ENCODE measurements at places on chromosomes 3 and 15.

GRCh38 chr3:183553334-183554026 lies 2.0 kb downstream of the KLHL6 start:
- no peak for DNase-seq

DNA sequence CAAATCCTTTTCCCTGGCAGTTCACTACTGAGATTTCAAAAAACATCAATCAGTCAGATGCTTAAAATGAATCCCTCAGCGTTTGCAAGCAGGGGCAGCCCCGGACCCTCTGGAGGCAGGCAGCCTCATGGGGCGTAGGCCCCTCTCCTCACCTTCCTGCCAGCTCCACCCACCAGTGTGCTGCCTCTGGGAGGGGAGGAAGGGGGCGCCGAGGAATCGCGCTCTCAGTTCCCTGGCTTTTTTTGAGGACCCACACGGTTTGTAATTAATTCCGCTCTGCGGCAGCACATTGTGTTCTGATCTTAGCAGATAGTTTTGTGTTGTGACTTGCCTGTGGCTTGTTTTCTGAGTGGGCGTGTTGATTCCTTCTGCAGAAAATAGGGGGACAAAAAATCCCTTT lies 159.9 kb downstream of the KLF13 start:
- DNase-seq = no peak

- DNase-seq = no peak
Measured at GRCh38 chr15:25863111-25863967, at the start of gene ATP10A. ATP10A (minus strand) TSS chr15:25863327; CDS start chr15:25863096, 231 bp downstream.

DNA sequence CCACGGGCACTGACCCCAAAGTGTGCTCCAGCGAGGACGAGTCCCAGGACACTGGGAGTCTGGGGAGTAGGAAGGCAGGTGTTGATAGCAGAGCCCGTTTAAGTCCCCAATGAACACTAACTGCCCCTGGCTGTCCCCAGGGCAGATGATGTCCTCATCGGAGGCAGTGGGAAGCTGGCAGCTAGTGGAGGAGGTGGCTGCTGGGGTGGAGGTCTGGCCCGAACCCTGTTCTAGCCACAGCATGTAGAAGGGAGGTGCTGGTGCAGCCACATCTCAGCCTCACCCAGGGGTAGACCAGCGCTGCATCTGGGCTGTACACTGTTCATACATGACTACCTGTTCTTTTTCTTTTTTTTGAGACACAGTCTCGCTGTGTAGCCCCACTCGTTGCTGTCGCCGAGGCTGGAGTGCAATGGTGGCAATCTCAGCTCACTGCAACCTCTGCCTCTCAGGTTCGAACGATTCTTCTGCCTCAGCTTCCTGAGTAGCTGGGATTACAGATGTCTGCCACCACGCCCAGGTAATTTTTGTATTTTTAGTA lies 51.8 kb downstream of the KLF13 start:
- no peak for DNase-seq

DNA sequence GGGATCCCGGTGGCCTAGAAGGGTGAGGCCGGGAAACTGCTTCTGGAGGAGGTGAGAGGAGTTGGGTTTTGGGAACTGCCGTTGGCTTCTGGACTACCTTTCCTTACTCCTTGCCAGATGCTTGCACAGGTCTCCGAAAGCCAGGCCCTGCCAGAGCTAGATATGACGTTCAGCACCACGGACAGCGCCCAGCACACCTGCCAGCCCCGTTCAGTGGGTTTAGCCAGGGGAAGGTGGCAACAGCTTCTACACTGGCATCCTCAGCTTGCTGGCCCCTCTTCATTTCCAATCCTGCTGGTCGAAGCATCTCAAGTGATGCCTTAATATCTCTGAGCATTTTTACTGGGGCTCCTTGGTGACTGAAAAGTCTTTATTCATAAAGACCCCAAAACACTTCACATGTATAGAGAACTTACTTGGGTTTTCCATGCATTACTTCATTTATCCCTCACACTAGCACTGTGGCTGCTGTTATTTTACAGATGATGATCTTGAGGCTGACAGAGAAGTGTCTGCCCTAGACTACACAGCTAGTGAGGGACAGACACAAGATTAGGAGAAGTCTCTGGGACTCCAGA lies 21.9 kb downstream of the HCN4 start:
- DNase-seq = no peak

DNA sequence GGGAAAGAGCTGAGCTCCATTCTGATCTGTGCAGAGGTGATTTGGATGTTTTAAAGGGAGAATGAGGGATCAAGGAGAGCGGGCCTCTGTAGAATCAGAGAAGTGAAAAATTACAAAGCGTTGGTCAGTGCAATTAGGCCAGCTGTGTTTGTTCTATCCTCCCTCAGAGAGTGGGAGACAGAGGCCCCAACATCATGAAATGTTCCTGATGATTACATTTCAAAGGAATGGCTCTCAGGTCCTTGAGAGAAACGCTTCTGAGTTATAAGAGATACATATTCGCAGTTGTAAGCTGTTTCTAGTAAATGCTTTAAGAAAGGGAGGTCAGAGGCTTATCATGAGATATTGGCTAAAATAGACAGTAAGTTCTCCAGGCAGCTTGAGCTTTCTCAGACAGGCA lies 15.7 kb upstream of the CAND2 start:
- DNase-seq = no peak

DNA sequence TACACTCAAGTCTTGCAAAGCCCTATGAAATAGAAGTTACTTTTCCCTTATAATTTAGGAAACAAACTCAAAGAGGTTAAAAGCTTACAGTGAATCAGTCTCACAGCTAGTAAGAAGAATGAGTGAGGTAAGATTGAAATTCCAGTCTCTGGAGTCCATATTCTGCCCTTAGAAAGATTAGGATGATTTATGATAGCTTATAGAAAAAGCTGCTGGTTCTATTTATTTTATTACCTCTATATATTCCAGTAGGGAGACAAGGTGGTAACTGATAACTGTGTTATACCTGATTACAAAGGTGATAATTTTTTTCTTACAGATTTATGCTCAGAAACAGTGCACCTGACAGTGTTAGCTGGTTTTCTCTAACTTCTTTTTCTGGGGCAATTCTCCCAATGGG lies 34.1 kb upstream of the SPESP1 start:
- no peak for DNase-seq

DNA sequence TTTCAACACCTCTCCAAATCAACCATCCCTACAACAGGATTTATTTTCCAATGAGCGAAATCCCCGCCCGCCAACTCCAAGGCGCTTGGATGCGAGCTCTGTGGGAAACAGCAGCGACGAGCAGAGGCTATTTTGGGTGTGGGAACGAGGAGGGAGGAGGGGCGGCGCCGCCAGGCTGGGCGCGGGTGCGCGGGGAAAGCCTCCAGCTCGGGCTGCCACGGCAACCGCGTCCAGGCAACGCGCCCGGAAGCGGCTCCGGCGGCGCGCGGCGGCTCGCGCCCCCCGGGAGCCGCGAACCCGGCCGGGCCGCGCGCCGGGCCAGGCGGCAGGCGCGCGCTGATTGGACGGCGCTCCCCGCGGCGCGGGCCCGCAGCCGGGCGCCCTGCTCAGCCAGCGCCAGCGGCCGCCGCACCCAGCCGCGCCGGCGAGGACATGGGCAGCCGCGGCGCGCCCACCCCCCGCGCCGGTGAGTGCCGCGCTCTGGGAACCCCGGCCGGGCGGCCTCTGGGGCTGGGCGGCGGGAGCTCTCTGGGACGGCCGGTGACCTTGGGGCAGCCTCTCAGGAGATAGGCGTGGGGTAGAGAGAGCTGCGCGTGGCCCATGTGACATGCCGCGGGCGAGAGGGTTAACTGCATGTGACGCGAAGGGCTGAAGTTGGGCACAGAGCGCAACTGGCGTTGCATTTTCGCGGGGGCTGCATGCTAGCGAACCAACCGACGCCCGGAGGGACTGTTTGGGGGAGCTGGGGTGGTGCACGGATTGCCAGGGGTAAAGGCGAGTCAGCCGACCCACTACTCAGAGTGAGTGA lies at the start of gene FAM81A:
TSS of gene FAM81A (plus strand) at position 370 of the 808 bp plus-strand sequence. CDS start 20,441 bp downstream, outside the sequence.
- DNase-seq = no peak

DNA sequence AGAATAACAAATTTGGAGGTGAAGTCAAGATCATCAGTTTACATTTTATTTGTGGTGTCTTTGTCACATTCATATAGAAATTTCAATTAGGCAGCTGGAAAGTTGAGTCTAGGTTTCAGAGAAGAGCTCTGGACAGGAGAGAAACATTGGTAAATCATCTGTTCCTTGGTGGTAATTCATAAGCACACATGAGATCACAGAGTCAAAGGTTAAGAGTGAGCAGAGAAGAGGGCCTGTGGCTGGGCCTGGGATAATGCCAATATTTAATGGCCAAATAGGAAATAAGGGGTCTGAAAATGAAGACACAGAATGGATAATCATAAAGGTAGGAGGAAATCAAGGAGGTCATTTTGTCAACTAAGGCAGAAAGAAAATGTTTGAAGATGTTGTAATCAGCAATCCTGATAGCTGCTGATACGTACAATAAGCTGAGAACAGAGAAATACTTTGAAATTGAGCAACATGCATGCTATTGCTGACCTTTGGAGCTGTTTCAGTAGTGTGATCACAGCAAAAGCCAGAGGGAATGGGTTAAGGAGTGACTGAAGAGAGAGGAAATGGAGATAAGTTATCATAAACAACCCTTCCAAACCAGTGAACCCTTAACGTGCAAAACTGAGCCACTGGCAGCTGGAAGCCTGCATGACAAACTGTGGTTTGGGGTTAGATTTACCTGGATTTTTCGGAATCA lies 692.8 kb downstream of the AGBL1 start:
- no peak for DNase-seq

All from activated naive CD8-positive, alpha-beta T cell treated with anti-CD3 and anti-CD28 coated beads, Interleukin-2, amount 50 U/mL, for 16 hours (primary cell).